ENCODE measurements at places on chromosomes 5 and 9.

DNA sequence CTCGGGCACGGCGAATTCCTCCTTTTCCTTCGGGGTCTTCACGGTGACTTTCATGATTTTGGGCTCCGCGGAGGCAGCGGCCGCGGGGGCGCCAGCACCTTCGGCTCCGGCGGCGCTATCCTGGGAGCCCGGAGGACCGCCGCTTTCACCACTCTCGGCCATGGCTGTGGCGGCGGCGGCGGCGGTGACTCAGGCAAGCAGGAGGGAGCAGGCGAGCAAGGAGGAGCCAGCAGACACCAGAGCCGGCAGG lies 315 bp downstream of the UBQLN1 start:
- peak; percentile 55 for DNase-seq

- no peak for DNase-seq
Measured at GRCh38 chr5:167167191-167167795, 1124.2 kb upstream of the WWC1 start.

DNA sequence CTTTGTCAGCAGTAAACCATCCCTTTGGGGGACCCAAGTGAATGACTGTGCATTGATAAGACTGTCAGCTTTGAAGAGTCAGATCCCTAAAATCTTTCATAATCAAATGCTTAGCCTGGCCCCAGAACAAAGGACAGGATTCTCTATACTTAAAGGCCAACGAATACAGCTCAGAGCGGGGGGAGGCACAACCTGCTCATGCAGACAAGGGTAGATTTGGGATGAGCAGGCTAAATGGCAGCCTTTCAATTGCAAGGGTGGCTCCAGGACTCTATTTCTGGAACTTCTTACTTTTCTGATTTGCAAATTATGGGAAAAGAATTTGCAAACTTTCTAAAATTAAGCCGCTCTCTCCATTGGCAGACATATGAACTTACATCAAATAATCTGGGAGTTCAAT lies 66.4 kb downstream of the ELL2 start:
- no peak for DNase-seq

GRCh38 chr9:131554843-131555351 lies 9.6 kb downstream of the PRRT1B start:
- no peak for DNase-seq

- no peak for DNase-seq
Measured at GRCh38 chr5:148559461-148559860, 94.9 kb downstream of the HTR4 start.

DNA sequence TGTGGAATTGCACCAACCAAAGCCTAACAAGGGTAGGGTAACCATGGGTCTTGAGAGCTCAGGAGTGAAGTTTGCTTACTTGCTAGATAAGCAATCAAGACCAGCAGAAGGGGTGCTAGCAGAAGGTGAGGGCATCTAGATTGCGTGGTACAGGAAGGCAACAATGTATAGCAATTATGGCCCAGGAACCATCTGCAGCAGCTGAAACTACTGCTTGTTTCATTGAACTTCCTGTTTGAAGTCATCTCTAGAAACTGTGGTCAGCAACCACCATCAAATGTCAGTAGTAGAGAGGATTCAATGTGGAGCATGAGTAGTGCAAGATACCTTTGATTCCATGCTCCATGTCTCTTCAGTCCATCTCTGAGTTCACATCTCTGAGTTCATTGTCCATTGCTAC lies 462.1 kb upstream of the GRAMD2B start:
- DNase-seq: no peak

- no peak for DNase-seq
Measured at GRCh38 chr5:56898213-56898612, 11.2 kb upstream of the SETD9 start.

- no peak for DNase-seq
Measured at GRCh38 chr9:106958955-106959657, 96.1 kb downstream of the ZNF462 start.

DNA sequence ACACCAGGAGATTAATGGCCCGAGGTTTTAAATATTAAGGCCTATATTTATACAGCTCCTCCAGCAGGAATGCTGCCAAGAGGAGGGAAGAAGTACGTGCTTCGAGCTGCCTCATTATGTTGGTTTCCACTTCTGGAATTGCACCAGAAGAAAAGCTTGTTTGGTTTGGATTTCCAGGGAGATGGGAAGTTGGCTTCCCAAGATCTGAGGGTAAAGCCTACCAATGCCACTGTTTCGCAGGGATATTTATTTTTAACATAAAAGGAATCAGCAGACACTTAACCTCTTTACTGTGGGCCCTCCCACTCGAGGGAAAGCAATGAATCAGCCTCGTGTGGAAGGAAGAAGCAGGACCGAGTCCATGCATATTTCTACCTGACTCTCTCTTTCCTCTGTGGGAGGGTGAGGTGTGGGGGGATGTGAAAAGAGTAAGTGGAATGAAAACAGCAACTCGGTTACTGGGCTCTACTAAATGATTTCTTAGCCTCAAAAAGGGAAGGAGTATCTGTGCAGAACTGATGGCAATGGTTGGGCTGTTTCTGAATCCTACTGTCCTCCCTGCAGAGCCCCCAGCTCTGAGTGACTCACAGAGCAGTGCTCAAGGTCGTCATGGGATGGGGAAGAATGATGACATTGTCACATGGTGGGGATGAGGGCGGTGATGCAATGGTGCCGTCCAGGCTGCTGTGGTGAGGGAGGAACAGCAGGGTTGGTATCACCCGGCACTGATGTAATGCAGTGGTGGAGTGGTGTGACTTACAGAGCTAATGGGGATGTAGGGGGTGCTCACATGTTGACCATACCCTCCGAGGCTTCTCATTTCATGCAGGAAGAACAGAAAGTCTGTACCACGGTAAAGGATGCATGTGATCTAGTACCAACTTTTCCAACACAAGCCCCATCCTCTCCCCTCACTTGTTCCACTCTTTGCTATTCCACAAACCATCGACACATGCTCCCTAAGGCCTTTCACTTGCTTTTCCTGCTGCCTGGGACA lies 215.0 kb upstream of the PANK3 start:
- no peak for DNase-seq

DNA sequence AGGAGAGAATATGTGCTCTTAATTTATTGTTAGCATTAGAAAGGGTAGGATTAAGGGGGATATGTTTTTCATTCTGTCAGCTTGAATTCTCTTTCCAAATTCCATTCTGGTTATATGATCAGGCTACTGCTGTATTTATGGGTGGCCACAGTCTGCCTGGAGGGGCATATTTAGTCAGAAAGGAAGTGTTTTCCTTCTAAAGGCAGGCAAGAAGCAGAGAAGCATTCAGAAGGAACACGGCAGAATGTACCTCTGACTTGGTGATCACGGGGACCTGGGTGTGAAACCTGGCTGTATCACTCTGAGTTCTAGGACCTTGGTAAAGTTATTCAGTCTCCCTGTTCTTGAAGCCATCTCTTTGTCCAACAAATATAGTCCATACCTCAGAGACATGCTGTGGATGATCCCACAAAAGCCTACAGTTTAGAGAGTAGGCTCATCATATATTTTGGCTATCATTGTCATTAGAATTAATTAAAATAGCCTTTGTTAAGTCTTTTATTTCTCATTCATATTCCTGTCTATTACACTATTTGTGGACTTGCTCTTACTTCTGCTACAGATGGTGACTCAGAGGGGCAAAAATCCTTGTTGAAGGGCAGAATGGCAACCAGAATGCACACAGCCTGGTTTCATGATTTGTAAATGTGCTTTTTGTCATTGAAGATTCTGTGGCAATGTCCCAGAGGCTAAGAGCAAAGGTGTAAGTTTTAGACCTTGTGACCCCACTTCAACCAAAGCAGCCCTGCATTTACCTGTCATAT lies 2.7 kb downstream of the TNC start:
- no peak for DNase-seq

- no peak for DNase-seq
Measured at GRCh38 chr5:149406203-149406978, 27.3 kb upstream of the IL17B start.

GRCh38 chr5:18491349-18491748 lies 857.1 kb downstream of the TAF11L14 start:
- DNase-seq: no peak

DNA sequence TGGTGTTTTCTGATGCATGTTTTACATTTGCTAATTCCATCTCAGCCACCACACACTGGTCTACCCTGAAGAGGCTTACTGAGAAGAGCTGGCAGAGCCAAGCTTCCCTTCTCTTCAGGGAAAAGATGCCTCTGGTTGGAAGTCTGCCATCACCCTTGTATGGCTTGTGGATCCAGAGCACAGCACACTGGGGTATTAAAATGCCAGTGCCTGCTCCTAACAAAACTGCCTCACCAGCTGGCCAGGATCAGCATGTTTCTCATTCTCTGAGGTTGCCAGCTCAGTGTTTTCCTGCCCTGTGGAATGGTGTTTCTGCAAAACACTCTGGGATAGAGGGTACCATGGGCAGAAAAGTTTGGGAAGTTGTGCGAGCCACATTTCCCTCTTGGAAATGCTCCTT lies 31.6 kb upstream of the ZNF618 start:
- no peak for DNase-seq

DNA sequence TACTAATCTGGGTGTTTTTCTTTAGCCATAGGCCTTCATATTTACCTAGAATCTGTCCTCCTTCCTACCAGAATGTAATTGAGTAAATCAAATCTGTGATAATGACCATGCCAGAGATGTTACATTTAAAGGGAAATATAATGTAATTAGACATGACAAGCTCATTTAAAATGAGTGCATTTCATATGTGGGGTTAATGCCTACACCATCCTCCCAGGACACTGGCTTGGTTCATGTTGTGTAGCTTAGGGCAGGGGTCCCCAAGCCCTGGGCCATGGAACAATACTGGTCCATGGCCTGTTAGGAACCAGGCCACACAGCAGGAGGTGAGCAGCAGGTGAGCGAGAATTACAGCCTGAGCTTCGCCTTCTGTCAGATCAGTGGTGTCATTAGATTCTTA lies 276.9 kb upstream of the DAP start:
- DNase-seq: no peak

DNA sequence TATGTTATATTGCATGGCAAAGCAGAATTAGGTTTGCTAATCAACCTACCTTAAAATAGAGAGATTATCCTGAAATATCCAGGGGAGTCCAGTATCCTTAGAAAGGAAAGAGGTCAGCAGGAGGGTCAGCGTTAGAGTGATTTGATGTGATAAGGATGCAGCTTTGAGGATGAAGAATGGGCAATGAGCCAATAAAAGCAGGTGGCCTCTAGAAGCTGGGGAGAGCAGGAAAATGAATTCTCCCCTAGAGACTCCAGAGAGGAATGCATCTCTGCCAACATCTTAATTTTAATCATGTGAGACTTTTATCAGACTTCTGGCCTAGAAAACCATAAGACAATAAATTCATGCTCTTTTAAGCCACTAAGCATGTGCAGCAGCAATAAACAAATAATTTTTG lies 65.7 kb upstream of the SYK start:
- DNase-seq: no peak

DNA sequence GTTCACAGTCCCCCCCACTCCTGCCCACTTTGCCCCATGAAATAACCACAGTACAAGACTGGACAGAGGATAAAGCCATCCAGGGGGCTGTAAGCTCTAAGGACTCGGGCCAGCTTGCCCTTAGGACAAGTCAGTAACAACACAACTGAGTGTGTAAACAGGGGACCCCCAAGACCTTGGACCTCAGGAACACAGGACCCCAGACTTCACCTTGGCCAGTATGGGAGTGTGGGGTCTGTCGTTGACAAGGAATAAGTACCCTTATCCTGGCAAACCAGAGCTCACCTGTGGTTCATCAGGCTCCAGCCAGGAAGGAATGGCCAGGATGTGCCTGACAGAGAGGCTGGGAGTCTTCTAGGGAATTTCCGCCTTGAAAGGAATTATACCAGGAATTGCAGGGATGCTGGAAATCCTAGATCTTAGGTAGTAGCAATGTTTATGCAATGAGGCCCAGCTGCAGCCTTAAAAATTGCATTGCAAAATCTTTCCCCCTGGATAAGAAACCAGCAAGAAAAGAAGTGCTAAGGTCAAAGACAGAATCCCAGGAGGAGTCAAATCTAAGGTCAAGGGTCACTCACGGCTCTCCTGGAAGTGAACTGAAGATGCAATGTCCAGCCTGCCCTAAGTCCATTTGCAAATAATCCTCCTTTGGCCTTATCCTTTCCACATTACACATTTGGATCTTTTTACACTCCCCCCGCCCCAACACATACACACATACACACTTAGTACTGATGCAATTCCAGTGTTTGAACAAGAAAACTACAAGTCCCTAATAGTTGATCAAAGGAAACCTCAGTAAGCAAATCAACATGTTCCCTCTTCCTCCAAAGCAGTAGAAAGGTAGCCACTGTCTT lies 27.3 kb upstream of the TDRD7 start:
- DNase-seq: no peak

GRCh38 chr9:115300874-115301273 lies 182.9 kb upstream of the TNC start:
- no peak for DNase-seq

DNA sequence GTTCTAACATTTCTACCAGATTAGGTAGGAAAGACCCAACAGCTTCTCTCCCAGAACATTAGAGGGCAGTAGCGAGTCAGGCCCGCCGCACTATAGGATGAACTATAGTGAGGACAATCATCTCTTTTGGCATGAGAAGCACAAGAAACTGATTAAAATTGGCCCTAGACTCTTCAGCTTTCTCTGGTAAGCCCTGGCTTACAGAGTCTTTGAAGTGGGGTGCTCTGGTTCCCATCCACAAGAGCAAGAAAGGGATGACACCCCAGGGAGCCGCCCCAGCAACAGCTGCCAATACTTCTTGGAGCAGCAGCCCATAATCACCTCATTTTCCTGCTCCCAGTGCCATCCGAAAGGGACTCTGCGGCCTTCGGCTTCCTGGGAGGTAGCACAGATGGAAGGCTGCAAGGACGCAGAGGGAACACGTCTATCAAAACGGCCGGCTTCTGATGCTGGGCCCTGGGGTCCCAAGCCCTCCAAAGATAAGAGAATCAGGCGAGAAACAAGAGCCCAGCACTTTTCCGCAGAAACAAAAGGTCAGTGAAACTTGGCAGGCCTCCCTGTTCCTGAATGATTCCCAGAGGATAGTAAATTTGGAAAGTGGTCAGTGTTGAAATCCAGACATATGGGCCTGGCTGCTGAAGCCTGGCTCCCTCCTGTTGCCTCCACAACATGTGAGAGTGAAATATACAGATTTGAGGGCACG lies 69.3 kb downstream of the HSD17B3 start:
- DNase-seq: no peak

DNA sequence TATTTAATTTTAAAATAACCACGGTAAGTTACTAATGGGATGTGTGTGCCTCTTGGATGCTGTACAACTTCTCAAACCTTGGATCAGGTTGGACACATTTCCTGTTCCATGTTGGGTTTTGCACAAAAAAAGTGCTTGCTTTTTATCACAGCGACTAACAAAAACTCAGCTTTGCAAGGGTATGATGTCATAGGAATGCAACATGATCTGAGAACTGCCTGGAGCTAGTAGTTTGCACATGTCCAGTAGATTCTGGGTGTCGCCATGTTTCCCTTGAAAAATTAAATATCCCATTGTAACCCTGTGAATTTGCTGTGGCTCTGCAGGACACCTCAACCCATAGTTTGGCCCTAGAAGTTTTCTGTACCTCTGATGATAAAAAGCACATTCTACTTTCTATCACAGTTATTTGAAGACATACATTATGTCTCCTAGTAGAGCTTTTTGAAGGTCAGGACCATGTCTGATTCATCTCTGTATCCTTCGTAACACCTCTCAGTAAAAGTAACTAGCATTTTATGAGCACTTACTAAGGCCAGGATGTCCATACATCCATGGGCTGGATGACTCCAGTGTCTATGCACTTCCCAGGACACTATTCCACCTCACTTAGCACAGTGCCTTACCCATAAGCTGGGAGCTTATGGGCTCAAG lies 11.5 kb upstream of the FRMPD1 start:
- DNase-seq: no peak
